ENCODE measurements at places on chromosomes 6 and 20.

DNA sequence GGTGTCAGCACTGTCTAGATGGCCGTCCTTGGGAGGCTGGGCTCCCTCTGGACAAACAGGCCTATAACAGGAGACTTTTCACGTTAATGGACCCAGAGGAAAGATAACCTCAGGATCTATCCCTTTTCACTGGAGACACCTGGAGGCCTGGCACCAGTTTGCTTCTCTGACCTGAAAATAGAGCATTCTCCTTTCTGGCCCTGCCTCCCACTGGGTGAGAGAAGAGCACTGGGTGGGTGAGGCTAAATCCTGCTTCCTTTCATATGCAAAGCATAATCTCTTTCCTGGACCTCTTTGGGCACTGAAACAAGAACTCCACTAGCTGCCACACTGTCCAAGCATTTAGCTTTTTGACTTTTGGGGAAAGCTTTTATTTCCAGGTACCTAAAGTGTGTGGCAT, 78.3 kb downstream of the FOXO3 start:
- no peak for DNase-seq

DNA sequence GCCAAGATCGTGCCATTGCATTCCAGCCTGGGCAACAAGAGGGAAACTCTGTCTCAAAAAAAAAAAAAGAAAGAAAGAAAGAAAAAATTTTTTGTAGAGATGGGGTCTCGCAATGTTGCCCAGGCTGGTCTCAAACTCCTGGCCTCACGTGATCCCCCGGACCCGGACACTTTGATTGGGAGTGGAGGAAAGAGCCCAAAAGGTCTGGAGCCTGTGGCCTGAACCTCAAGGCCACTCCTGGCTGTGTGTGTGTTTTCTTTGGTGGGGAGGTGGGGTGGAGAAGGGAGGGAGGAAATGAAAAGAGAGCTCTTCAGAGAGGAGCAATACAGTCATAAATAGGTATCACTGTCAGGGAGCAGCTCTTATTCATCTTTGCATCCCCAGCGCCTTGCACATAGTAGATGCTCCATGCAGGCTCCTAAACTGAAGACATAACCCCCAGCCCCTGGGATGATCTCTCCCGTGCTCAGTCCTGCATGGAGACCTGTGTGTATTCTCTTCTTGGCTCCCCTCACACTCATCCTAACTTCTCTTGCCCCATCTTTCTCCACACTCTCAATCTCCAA, 75.7 kb downstream of the FGD2 start:
- DNase-seq: no peak

GRCh38 chr20:63315240-63315689, 22.3 kb downstream of the COL20A1 start:
- DNase-seq: no peak

GRCh38 chr6:14781772-14782525, 463.9 kb upstream of the JARID2 start:
- DNase-seq: no peak

- no peak for DNase-seq
These were observed 71.3 kb downstream of the EFHC1 start for GRCh38 chr6:52491203-52492069.

- no peak for DNase-seq
These were observed 17.7 kb upstream of the DST start for GRCh38 chr6:56660381-56660730.

- DNase-seq: peak; percentile 25
These were observed 104.1 kb upstream of the SLC35B3 start for GRCh38 chr6:8539453-8539852.

DNA sequence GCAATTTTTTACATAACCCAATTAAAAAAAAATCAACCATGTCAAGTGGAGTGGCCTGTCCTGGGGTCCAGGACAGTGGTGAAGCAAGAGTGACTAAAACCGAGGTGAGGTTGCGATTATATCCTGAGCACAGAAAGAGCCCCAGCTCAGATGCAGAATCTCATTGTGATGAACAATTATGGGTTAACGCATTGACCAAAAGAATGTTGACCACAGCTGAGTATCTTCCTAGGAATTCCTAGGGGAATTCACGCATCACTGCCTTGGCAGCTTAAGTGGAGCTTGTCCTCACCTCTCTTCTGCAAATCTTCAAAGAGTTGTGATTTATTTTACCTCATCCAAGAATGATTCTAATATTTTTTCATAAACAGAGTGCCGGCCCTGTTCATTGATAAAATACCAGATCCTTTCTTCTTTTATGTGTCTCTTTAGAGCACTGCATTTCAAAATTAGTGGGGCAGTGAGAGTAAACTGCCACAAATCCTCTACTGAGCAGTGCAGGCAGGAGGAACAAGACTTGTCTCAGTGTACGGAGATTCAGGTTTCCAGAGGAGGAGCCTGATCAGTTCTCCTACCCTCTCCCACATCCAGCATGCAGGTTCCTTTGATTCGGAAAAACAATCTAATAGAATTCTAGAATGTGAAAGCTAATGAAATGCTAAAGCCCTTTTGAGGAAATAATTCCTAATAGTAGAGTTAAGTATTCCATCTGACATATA, 60.1 kb upstream of the ZNF184 start:
- DNase-seq: peak; percentile 87

DNA sequence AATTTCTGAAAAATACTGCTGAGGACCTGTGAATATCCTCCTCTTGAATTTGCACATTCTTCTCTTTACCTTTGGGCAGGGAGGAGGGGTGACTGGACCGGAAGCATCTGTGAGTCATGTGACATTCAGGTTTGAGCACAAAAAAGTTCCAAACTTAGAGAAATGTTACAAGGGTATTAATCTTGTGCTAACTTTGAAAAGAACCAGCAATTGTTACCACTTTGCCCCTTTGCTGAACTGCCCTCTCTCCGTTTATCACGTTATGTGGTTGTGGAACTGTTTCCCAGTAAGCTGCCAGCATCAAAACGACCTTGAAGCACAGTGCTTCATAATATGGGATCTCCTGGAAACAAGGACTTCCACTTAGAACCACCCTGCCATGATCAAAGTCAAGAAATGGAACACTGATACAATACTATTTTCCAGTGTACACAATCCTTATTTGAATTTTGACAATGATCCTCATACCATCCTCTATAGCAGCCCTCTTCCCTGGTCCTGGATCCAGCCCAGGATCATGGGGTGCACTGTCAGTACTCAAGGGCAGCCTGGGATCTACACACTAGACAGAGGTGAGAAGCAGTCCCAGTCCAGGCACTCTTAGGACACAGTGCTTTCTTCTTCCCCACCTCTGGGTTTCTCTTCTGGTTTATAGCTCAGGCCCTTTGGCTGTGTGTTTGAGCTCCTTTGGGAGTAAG, 2.3 kb upstream of the TUBB1 start:
- DNase-seq: no peak

- no peak for DNase-seq
These were observed 76.8 kb downstream of the REV3L start for GRCh38 chr6:111406200-111406721.

- no peak for DNase-seq
These were observed 1.5 kb upstream of the MDFI start for GRCh38 chr6:41636833-41637193.

- DNase-seq: no peak
These were observed 135.6 kb upstream of the RUNX2 start for GRCh38 chr6:45192556-45192955.

- DNase-seq: peak; percentile 20
These were observed 4.2 kb upstream of the EPHA7 start for GRCh38 chr6:93423542-93423941.

- peak; percentile 60 for DNase-seq
These were observed 98.6 kb downstream of the DACT2 start for GRCh38 chr6:168221000-168221399.

GRCh38 chr6:88725111-88725975, 238.1 kb downstream of the RNGTT start:
- DNase-seq: no peak

- DNase-seq: no peak
These were observed 10.3 kb upstream of the VAPB start for GRCh38 chr20:58378704-58379103.

- peak; percentile 68 for DNase-seq
These were observed 5.6 kb downstream of the SMIM29 start for GRCh38 chr6:34243131-34243771.

Data from Caki2 (cell line).